Pons (tissue), 1 donor: ENCODE measurements at places on chromosomes 3 and 15.

- no peak for DNase-seq
Measured at GRCh38 chr3:195153130-195153529, 117.8 kb downstream of the XXYLT1 start.

DNA sequence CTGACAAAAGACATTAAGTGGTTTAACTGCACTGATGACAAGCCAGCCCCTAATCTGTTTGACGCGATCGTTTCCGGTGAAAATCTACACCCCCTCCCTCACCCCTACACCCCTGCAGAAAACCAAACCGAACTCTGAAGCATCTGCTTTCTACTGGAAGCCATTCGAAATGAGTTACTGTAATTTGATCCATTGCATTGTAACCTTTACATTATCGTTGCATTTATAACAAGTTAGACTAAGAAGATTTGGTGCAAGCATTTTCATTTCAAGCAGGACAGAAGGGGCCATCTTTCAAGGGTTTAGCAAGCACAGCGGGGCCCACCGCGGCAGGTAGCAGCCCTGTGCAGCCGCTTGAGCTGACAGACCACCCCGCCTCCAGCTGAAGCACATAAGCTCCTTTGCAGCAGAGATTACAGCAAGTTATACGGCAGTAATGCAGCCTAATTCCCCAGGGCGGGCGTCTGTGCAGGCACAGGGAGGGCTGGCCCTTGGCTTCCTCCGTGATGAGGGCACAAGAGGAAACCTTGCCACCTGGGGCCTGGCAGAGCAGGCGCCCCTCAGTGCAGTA lies 79.3 kb downstream of the CHSY1 start:
- no peak for DNase-seq

DNA sequence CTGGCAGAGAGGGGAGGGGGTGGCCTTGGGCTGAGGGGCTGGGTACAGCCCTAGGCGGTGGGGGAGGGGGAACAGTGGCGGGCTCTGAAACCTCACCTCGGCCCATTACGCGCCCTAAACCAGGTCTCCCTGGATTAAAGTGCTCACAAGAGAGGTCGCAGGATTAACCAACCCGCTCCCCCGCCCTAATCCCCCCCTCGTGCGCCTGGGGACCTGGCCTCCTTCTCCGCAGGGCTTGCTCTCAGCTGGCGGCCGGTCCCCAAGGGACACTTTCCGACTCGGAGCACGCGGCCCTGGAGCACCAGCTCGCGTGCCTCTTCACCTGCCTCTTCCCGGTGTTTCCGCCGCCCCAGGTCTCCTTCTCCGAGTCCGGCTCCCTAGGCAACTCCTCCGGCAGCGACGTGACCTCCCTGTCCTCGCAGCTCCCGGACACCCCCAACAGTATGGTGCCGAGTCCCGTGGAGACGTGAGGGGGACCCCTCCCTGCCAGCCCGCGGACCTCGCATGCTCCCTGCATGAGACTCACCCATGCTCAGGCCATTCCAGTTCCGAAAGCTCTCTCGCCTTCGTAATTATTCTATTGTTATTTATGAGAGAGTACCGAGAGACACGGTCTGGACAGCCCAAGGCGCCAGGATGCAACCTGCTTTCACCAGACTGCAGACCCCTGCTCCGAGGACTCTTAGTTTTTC lies 4.9 kb downstream of the ISL2 start:
- no peak for DNase-seq

DNA sequence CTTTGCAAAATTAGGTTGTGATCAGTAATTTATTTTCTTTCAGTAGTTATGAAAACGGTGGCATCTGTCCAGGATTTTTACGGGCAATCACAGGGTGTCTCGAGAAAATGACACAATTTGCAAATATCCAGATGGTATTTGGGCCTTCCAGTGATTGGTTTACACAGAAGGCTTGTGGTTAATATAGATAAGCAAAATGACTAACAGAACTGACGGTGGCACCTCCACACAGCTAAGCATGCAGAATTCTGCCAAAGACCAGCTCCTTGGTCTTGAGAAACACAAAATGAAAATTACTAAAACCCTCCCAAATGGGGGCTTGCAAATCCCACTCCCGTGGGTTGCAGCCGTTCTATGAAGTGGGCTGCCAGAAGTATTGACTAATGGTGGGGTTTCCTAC lies 5.5 kb downstream of the ARHGEF3 start:
- no peak for DNase-seq

DNA sequence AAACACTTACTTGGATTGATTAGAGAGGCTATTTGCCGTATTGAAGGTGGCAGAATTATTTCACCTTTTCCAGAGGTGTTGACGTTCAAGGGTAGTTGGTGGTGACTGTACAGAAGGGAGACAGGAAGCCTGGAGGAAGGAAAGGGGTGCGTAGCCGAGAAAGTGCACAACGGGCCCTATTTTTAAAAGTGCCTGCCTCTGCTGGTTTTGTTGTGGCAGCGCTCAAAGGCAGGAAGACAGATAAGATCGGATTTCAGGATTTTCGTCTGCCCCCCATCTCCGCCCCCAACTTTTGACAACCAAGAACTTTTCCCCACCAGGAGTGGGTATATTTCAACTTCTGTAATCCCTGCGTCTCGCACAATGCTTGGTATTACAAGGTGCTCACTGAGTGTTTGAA lies 38.5 kb downstream of the SMAD3 start:
- no peak for DNase-seq
